ENCODE measurements at places on chromosomes 5 and 9.

- peak; percentile 34 for DNase-seq
Observed at GRCh38 chr5:168987543-168988300, 313.2 kb downstream of the SLIT3 start.

DNA sequence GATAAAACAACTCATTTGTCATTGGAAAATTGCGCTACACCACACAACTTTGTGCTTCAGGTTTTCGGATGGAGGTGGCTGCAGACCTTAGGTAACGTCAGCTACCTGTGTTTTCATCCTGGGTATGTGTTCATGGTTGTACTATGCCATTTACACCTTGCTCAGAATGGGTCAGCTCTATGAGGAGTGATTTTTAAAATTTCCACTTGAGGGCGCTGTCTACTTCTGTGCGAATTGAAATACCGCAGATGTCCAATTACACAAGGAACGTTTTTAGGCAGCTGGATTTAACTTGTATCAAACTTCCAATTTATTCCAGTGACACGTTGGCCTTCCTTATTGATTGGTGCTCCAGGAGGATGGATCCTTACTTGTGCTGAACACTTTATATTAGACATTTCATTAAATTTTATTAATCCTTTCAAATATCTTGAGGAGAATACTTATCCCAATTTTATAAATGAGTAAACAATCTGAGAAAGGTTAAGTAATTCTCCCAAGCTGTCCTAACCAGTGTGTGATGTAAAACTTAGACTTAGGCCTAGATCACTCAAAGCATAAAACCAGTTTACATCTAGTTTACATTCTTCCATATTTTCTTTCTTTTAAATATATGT, 23.4 kb downstream of the DMRTA1 start:
- no peak for DNase-seq

DNA sequence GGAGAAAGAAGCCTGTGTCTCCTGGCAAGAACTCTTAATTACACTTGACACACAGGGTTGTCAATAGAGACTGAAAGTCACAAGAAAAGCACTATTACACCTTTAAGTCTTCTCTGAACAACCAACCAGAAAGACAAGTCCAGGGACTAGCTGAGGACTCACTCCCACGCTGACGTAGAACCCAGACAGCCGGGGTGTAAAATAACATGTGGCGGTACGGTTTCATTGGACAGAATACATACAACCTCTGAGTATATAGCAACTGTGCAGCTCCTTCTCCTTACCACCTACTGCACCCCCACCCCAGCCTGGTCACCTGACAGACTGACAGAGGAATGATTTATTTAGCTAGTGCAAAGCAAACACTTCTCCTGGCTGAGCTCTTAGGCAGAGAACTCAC, 103.4 kb upstream of the RASEF start:
- DNase-seq, result peak; percentile 72

DNA sequence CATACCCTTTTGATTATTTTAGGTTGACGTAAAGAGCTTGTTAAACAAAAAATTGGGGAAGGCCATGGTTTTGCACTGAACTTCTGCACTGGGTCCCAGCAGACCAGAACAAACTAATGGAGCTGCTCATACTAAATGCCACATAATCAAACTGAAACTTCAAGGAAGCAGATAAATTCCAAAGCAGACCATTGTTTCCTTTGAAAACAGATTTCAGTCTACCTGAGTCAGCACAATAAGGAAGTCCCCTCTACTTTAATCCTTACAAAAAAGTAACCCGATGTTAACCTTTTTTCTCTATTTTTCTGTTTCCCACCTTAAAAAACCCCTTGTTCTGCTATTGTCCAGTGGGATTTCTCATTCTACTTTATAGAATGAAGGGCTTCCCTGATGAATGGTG, 39.2 kb downstream of the WDR36 start:
- no peak for DNase-seq

- no peak for DNase-seq
Observed at GRCh38 chr9:99778308-99778707, 43.4 kb upstream of the NR4A3 start.

GRCh38 chr9:90078988-90079421, 474.2 kb downstream of the GADD45G start:
- DNase-seq, result no peak

DNA sequence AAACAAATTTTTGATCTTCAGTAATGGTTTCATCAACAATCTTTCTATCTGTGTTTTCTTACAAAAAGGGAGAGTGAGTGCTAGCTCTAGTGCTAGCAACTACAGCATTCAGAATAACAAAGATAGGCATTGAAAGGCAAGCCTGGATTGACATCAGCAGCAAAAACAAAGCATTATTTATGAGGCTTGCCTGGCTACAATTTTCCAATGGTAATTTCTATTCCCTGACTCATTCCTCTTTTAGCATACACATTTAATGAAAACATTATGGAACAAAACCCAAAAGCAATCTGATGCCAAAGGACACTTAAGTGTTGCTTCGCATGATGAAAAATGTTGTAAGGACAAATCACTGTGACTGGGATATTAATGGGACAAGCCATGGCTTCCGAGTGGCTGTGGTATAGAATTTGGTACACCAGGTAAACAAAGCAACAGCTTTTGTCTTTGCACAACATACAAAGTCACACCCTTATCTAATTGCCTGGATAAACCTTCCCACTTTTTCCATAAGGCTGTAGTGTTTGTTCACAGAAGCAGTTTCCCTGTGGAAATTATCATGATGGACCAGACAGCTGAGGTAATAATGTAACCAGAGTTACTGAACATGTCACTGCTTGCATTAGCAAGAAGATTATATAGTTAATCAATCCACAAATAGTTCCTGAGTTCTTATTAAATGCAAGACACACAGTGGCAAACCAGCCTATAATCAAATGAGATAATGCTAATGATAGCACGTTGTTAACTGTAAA, 179.8 kb upstream of the EDIL3 start:
- DNase-seq, result no peak

GRCh38 chr9:6896562-6896961, 138.8 kb downstream of the KDM4C start:
- no peak for DNase-seq

DNA sequence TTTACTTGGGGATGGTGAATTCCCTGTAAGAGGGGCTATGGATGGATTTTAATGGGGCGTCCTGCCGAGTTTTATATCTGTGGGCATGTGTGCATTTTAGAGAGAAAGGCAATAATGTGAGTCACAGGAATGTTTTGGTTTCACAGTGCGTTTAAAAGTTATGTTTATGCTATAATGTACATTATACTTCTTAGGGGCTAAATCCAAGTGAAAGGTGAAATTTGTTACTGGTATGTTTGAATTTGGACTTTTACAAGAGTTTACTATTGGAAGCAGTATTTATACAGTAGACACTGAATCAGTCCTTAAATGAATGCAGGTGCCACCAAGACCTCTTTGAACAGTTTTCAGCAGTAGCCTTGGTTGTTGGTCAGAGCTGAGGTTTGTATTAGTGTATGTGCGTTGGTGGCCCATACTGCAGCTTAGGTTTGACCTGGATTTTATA, 5.6 kb downstream of the JMY start:
- DNase-seq, result no peak

GRCh38 chr5:127772531-127772930, 69.3 kb downstream of the CCDC192 start:
- DNase-seq, result no peak

GRCh38 chr5:172939611-172940267, 19.5 kb upstream of the RPL26L1 start:
- no peak for DNase-seq
